ENCODE measurements at places on chromosomes 4 and X.

- DNase-seq = no peak
These were observed 78.7 kb upstream of the MSX1 start for GRCh38 chr4:4780729-4781244.

GRCh38 chr4:102612824-102613366 is 111.7 kb downstream of the NFKB1 start:
- DNase-seq = no peak

- DNase-seq = no peak
These were observed 1501.7 kb downstream of the RAPGEF2 start for GRCh38 chr4:160604541-160604940.

DNA sequence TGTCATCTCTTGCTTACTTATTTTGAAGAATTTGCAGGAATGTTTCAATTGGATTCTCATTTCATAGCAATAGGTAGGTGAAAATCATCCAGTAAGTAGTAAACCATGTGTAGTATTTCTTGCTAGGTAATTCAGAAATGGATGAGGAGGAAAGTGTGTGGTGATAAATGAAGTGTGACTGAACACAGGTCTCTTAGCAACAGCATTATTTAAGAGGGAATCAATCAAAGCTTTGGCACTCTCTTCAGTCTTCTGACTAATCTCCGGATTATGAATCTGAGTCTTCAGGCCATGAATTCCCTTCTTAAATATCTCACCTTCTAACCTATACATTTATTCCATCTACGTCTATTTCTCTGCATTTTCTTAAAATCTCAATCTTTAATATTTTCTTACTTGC is 55.8 kb upstream of the ARHGAP24 start:
- DNase-seq = no peak

DNA sequence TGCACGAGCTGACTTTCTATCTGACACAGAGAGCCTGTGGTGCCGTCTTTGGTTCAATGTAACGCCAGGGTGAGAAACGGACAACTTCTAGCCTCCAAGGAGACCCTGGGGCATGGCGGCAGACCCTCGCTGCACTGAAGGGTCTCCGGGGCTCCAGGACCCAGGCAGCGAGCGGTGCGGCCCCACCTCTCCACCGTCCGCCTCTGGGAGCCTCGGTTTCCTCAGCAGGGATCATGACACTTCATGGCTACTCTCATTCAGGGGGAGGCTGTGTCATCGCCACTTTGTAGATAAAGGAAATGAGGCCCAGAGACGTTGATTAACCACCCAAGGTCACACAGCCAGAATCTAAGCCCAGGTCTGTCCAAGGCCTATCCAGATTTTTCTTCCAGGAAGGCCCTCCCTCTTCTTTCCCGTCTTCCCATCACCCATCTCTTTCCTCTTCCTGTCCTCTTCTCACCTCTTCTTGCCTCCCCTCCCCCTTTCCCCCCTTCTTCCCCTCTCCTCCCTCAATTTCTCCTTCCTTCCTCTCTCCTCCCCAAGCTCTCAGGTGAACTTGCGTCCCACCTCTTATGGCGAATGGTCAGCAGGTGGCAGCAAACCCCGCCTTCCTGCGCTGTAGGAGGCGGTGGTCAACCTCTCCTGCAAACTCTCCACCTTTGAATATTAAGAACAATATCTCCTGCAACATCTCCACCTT is 69.3 kb upstream of the HMX1 start:
- DNase-seq = no peak

DNA sequence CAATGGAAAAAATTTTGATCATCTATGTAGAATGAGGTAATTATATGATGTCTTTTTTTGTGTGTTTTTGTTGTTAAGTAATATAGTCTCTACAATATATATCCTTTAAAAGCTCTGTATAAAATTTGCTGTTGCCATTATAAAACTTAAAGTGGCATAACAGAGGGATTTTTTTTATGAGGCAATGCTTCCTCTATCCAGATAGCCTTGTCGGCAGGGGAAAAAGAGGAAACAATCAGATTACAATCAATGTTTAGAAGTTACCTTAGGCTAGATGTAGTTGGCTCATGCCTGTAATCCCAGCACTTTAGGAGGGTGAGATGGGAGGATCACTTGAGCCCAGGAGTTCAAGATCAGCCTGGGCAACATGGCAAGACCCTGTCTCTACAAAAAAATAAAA is 86.8 kb downstream of the DIAPH2 start:
- no peak for DNase-seq

- no peak for DNase-seq
These were observed 46.9 kb downstream of the JADE3 start for GRCh38 chrX:46959101-46959500.

Data from vagina (tissue), 2 donors.